GDM1 (cell line): ENCODE measurements at places on chromosomes 7 and 10.

- no peak for DNase-seq
Measured at GRCh38 chr7:141686074-141686473, 15.9 kb downstream of the DENND11 start.

- DNase-seq, result no peak
Measured at GRCh38 chr7:157693071-157693520, 356.3 kb downstream of the DNAJB6 start.

DNA sequence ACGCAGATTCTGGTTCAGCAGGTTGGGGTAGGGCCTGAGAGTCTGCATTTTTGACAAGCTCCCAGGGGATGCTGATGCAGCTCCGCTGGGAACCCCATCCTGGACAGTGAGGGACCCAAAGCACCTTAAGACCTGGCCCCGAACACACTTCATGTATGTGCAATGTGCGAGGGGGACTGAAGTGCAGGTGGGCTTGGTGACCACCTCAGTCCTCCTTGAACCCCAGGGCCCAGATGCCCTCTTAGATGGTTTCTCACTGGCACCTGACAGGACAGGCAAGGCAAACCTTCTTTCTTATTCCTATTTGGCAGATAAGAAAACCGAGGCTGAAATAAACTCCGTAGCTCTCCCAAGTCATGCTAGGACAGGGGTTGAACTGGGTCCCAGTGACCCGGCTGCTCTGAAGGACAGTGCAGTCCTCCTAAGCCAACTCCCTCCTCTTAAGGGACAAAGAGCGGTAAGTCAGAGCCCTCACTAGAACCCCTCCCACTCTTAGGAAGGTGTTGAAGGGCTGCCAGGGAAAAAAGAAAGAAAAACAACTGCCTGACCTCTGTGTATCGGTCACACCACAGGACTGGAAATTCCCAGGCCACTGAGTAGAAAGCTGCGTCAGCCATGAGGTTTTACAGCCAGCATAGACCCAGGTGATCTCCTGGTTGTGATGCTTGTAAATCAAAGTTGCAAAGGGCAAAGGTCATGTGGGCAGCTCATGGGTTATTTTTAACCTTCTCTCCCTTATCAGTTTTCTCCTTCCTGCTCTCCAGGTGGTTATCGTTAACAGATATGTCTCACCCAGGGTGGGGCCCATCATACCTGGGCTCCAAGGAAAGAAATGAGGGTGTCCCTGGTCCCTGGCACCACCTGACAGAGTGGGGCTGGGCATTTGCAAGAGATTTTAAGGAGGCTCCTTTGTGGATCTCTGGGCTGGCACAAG lies 90.9 kb upstream of the SMNDC1 start:
- no peak for DNase-seq

GRCh38 chr10:18861382-18861781 lies 187.2 kb upstream of the MALRD1 start:
- no peak for DNase-seq

- no peak for DNase-seq
Measured at GRCh38 chr7:51160411-51160810, 156.2 kb downstream of the COBL start.

GRCh38 chr7:65980478-65981250 lies 1.3 kb downstream of the GUSB start:
- DNase-seq, result peak; percentile 55

GRCh38 chr7:104124469-104124868 lies 83.3 kb downstream of the ORC5 start:
- no peak for DNase-seq

DNA sequence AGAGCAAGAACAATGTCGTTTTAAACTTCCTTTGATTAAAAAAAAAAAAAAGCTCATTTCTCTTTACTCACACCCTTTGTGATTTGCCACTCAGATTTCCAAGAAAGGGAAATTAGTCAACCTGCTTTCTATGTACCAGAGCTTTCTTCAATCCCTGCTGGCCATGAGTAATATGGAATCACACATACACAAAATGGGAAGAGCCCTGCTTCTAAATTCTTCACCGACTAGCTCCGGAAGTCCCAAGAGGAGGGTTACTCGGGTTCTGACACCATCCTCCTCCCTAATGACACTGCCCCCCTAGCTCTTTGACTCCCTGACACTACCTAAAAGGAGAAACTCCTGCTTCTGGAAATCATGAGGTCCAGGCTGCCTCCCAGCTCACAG lies 81.8 kb upstream of the SFMBT2 start:
- DNase-seq, result no peak

DNA sequence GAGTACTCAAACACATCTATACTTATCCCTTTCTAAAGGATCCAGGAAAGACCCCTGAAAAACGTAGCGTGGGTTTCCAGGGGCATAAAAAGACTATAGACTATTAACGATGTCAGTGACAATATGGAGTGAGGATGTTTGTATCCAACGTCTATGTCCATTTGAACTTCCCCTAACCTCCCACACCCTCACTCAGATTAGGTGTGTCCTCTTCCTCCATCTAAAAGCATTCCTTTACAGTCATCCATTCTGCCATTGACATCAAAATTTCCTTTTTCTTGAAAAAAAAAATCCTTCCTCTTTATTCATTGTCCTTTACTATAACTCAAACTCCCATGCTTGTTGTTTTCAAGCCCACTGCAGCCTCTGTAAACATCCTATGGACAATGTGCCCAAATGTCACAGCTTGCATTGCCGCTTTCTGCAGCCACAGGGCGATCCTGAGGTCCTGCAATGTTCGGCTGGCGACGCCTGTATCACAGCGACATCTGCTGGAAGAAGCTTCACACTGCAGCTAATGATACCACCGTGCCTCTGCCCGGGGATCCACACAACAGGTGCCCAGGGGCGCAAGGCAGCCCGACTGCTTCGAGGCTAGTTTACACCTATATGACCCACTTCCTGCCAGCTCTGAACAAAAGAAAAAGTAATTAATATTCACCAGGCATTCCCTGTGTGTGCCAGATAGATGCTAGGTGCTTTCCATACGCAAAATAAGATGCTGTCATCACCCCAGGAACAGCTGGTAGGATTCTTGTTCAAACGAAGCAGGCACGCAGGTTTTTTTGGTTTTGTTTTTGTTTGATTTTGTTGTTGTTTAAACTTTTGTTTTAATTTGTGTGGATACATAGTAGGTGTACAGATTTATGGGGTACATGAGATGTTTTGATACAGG lies 267.9 kb upstream of the GHITM start:
- DNase-seq, result peak; percentile 46

DNA sequence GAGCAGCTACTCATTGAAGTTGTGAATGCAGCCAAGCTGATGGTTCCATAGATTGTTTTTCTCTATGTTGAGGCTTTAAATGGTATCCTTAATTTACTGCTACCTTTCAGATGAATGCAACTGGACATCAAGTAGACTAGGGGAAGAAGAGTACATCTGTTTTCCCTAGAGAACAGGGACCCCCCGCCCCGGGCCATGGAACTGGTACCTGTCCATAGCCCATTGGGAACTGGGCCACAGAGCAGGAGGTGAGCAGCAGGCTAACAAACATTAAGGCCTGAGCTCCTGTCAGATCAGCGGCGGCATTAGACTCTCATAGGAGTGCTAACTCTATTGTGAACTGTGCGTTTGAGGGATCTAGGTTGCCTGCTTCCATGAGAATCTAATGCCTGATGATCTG lies 391.3 kb downstream of the AUTS2 start:
- no peak for DNase-seq

- no peak for DNase-seq
Measured at GRCh38 chr7:129617652-129618051, 6.1 kb downstream of the NRF1 start.

GRCh38 chr7:91946549-91946948 lies 5.9 kb downstream of the AKAP9 start:
- no peak for DNase-seq

DNA sequence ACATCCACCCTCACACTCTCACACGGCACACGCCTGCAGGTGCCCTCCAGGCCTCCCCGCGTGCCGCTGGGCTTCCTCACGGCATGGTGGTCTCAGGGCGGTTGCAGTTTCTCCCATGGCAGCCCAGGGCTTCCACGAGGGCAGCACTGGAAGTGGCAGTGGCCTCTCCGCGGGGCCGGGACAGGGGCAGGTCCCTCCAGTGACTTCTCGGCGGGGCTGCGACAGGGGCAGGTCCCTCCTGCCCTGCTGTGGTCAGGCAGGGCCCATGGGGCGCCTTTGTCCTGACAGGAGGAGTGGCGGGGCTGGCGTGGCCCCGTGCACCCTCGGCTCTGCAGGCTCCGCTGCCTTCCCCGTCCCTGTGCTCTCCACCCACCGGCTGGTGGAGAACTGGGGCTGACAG lies 19.0 kb downstream of the PWWP2B start:
- DNase-seq, result no peak

DNA sequence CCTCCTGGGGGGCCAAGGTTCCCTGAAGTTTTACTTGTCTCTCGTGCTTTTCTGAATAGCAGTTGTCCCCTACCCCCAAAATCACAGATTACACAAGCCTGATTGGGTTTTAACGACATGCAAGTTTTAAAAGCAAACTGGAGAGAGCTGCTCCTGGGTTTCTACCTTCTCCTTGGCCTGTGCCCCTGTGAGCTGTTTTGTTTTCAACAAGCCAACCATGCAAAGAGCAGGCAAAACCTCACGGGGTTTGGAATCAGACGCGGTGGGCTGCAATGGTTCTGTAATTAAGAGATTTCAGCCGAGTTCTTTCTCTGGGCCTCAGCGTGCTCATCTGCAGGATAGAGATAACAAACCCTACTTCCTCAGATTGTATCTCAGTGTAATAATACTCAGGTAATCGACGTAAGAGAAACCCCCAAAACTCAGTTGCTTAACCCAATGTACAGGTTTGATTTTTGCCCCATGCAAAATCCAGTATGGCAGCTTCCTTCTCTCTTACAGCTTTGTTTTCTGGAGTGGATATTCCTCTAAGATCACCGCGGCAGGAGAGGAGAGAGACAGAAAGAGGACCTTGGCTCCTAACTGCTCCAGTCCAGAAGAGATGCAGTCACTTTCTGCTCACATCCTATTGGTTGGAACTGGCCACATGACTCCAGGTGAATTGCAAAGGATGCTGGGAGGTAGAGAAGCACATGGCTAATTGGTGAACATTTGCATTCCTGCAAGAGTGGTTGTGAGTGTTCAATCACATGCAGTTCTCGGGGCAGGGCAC lies 42.0 kb downstream of the MYL10 start:
- no peak for DNase-seq

DNA sequence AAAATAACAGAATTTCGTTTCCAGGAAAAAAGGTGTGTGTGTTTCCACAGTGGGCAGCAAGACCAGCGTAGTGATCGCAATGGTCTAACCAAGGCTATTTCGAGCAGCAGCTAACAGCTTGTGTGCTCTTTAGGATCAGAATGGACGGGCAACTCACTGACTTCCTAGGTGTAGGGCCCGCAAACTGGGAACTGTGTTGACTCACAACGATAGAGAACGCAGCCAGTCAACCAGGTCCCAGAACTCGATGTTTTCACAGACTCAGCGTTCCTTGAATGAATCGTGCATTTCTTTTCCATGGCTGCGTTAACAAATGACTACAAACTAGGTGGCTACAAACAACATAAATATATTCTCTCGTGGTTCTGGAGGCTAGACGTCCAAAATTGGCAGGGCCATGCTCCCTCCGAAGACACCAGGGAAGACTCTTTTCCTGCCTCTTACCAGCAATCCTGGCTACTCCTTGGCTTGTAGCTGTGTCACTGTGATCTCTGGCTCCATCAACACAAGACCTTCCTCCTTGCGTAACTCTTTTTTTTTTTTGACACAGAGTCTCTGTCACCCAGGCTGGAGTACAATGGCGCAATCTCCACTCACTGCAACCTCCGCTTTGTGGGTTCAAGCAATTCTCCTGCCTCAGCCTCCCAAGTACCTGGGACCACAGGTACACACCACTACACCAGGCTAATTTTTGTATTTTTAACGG lies 39.1 kb downstream of the PODXL start:
- DNase-seq, result no peak

DNA sequence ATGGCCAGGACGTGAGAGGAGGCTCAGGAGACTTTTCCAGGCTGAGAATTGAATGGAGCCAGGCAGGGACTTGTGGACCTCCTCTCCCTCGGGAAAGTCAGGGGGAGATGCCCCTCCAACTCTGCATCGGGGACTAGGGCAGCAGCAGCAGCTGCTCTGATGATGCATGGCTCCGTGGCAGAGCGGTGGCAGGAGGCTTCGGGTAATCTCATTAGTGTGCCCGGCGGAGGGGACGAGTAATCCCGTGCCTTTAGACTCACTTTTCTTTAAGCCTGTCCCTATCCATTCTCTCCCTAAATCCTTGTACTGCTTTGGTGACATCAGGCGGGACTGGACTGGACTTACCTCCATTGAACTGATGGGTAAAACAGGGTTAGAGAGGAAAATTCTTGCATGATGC lies 75.1 kb downstream of the ZMIZ1 start:
- DNase-seq, result no peak

- DNase-seq, result no peak
Measured at GRCh38 chr10:132136689-132137088, 50.1 kb upstream of the DPYSL4 start.

GRCh38 chr7:44438816-44439215 lies 51.6 kb downstream of the NUDCD3 start:
- no peak for DNase-seq

DNA sequence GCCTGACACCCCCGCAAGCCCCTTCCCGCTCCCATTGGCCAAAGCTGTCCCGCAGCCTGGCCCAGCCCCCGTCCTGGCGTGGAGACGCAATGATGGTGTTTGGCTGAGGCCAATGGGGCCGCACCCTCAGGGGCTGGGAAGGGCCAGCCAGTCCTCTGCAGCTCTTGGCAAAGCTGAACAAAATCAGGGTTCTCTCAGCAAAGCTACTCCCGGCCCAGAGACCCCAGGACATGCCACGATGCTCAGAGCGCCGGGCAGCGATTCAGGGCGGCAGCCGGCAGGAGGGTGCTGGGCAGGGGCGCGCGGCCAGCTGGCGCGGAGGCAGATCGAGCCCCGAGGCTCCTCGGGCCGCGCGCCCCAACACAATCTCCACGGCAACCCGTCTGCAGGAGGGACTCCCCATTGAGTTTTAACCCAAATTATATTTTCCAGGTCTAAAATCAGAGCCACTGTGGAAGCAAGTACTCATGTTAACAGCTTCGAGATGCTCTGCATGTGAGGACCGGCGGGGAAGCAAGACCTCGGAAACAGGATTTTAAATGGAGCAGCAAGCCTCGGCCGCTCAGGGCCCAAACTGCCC lies 8.8 kb upstream of the CNPY1 start:
- DNase-seq, result no peak

- no peak for DNase-seq
Measured at GRCh38 chr10:100825325-100825875, 80.0 kb downstream of the PAX2 start.

DNA sequence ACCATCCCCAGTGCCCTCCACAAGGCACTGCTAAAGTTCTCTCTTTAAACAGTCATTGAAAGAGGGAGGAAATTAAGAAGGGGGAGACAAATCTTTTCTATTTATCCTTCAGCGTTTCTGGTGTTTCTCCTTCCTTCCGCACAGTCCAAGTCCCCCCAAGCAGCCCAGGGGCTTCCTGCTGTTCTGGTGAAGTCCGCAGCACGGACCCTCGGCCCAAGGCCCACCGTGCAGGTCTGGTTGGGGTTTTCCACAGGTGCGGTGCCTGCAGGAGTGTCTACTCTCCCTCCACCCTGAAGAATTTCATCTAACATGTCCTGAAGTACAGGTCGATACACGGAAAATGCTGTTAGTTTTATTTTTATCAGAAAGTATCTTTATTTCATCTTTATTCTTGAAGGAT lies 34.1 kb upstream of the KNDC1 start:
- no peak for DNase-seq
